ENCODE measurements at places on chromosomes 7 and 10.

DNA sequence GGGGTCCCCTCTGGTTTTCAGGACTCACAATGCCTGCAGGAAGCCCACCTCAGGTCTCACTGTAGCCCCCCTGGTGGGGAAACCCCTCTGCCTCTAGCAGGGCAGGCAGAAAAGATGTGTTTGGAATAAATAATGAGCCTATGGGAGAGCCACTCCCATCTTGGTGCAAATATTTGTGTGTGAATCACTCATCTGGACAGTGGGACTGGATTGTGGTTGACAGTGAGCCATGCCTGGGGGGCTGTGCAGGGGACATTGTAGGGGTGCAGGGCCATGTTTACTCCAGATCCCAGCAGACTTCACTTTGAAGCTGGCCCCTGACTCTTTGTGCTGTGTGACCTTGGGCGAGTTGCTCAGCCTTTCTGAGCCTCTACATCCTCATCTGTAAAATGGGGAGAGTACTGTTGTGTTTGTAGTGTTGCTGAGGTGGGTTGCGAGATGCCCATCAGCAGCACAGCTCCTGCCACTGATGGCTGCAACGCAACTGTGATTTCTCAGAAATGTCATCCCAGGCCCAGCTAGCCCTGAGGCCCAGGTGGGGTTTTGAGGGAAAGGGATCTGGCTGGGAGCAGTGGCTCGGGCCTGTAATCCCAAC is 20.7 kb downstream of the GTF2IRD1 start:
- no peak for DNase-seq

DNA sequence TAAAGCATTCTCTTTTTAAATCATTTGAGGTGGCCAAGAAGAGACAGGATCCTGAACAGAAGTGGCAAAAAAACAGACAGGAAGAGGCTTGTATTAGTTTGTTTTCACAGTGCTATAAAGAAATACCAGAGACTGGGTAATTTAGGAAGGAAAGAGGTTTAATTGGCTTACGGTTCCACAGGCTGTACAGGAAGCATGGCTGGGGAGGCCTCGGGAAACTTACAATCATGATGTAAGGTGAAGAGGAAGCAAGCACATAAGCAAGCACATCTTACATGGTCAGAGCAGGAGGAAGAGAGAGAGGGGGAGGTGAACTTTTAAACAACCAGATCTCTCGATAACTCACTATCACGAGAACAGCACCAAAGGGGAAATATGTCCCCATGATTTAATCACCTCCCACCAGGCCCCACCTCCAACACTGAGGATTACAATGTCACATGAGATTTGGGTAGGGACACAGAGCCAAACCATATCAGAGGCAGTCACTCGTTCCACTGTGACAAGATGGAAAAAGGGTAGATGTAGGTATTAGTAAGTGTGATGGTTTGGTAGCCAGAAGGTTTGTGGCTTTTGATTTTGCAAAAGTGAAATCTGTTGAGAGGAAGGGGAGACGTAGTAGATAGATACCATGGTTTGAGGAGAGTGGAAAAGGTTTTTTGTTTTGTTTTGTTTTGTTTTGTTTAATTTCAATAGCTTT is 5.1 kb downstream of the MSRB2 start:
- DNase-seq, result no peak

DNA sequence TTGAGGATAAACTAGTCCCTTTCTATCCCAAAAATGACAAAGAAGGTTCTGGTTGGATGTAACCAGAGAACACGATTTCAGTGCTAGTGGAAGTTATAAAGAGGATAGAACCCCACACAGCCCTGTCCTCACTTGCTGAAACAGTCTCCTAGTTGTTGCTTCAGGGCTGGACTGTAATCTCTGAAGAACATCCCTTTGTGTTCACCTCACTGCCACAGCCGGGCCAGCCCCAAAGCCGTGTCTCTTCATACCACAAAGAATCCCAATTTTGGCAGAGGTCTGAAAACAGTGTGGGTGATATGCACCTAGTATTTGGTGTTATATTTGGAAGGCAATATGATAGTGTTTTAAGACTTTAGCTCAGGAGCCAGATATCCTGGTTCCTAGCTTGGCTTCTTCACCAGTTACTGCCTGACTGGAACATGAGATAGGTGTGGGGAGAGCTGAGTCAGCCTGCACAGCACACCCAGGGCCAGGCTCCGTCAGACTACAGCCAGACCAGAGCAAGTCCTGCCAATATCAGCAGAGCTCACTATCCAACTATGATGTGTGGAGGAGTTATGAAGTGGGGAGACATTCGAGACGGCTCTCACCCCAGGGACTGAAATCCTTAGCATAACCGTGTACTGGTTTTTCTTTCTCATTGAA is 21.2 kb downstream of the CYP3A4 start:
- DNase-seq, result no peak

- no peak for DNase-seq
Observed at GRCh38 chr10:103552856-103553742, 59.6 kb downstream of the NEURL1 start.

DNA sequence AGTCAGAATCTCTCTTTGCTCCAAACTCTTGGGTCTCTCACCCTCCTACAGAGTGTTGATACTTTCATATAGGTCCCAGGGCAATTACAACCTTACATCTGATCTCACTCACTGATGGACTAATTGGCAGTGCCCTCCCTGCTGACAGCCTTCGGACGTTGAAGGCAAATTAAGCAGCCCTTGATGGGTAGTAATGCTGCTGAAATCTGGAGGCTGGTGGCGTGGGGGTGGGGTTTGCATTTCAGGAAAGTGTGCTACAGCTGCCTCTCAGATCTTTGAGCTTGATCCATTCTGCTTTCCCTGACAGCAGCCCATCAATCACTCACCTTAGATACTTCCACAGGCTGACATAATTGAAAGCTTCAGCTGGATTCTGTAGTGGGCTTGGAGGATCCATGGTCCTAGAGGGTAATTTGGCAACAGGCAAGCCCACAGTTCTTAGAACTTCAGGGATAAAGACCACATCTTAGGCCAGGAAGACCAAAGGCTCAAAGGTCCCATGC is 349.1 kb upstream of the PODXL start:
- no peak for DNase-seq

GRCh38 chr7:1532456-1533254 is 2.2 kb downstream of the MAFK start:
- DNase-seq, result peak; percentile 69
